NCI-H1436 (cell line): ENCODE measurements at places on chromosomes 3 and 15.
A peak's percentile ranks its signal among the peaks of the same experiment; 100 is the strongest.

GRCh38 chr3:126354776-126355175, 2.4 kb downstream of the KLF15 start:
- DNase-seq, result no peak

- no peak for DNase-seq
Measured at GRCh38 chr3:15405448-15406050, 21.8 kb downstream of the METTL6 start.

DNA sequence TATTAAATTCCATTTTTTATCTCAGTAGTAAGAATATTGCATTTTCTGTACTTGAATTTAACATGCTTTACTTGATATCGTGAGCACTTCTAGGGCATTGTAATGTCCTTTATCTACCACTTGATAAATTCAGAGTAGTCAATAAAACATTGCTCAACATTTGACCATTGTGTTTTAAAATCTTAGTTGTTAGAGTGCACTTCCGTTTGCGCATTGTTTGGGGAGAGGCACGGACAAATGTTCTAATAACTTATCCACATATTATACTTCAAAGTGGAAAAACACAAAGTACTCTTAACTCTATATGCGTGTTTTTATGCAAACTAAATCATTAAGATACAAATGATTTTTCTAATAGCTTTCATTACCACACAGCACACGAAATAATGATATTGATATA, 419 bp downstream of the FAM227B start:
- no peak for DNase-seq

- no peak for DNase-seq
Measured at GRCh38 chr3:8524249-8524648, 22.6 kb downstream of the LMCD1 start.

DNA sequence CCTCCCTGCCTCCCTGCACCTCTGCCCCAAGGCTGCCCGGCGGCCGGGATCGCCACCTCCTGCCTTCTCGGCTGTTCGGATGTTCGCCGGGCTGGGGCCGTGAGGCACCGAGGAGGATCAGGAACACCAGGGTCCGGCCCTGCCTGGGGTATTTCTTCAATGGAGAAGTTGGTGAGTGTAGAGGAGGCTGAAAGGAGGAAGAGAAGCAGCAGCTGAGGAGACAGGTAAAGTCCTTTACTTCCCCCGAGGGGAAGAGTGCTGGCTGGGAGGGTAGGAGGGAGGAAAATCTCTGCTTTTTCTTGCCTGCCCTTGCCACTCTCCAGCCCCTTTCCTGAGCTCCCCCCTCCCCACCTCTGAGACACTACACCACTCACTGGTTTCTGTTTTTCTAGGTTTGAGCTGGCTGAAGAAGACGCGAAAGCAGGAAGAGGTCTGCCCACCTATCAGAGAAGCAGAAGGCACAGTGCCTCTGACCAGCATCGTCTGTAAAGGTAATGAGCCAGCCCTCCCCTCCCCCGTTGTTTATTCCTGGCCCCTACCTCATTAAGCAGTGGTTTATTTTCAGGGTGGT, 519 bp downstream of the ASB7 start:
- DNase-seq, result no peak

GRCh38 chr3:125267460-125267859, 54.9 kb upstream of the SLC12A8 start:
- no peak for DNase-seq

- no peak for DNase-seq
Measured at GRCh38 chr3:135740211-135740610, 225.3 kb upstream of the PPP2R3A start.

DNA sequence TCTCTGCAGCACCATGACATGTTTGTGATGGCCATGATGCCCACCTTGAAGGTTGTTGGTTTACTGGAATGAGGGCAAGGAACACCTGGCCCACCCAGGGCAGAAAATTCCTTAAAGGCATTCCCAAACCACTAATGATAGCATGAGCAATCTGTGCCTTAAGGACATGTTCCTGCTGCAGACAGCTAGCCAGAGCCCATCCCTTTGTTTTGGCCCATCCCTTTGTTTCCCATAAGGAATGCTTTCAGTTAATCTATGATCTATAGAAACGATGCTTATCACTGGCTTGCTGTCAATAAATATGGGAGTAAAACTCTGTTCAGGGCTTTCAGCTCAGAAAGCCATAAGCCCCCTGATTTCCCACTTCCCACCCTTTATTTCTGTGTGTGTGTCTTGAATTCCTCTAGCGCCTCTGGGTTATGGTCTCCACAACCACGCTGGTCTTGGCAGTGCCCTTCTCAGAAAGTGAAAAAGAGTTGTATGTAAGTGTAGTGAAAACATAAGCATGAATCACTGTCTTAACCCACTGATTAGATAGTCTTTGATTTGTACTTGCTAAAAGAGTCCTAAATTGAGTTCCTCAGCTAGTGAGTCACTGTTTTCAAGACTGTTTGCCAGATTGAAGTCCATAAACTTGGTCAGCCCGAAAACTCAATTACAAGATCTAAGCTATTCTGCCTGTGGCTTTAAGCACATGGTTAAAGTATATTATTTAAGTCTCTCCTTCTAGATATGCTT, 19.0 kb upstream of the CCR2 start:
- no peak for DNase-seq

- no peak for DNase-seq
Measured at GRCh38 chr3:159185443-159186050, 383.7 kb downstream of the MFSD1 start.

DNA sequence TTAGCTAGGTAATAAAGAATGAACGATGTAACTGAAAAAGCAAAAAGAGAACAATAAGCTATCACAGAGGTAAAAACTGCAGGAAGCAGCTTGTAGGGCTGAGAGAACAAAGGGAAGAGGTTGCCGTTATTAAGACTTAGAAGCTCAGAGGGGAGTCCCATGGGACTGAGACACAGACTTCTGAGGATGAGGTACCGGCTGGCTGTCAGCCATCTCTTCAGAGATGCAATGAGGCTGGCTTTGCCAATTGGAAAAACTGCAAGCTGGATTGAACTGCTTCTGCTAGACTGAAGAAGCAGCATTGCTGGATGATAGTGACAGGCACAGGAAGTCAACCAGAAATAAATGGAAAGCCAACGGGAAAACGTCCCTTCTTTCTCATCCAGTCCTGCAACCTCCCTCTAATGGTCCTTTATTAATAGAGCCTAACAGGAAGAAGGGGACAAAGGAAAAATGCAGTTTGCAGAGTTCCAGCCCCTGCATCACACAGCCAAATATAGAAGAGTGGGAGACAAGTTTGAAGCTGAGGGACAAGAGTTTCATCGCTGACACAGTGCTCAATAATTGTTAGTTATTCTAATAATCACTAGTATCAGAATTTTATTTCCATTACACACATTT, 21.1 kb upstream of the KLHL6 start:
- DNase-seq, result peak; percentile 75

DNA sequence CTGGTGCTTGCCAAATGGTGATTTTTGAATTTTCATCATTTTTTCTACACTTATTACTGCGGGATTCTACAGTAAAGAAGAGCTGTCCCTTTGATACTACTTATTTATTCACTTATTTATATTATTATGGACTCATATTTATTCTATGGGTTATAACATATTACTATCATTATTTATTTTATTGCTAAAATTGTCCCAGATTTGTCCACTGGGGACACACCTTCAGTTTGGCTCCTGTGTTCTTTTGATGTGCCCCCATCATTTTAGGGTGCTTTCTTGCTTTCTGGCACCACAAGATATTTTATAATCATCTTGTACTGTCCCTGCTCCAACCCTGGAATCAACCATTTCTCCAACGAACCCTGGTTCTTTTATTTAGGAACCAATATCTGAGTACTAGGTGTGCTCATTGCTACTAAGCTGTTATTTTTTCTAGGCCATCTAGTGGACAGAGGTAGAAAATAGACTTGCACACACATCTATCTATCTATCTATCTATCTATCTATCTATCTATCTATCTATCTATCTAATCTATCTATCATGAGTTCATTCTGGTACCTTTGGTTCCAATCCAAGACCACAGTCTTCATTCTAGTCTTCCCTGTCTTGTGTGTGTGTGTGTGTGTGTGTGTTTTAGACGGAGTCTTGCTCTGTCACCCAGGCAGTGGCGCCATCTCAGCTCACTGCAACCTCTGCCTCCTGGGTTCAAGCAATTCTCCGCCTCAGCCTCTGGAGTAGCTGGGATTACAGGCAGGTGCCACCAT, 16.0 kb downstream of the SLC22A14 start:
- DNase-seq, result no peak

- DNase-seq, result no peak
Measured at GRCh38 chr3:187684444-187684843, 14.2 kb upstream of the SST start.

- no peak for DNase-seq
Measured at GRCh38 chr15:61018953-61019352, 210.1 kb downstream of the RORA start.

DNA sequence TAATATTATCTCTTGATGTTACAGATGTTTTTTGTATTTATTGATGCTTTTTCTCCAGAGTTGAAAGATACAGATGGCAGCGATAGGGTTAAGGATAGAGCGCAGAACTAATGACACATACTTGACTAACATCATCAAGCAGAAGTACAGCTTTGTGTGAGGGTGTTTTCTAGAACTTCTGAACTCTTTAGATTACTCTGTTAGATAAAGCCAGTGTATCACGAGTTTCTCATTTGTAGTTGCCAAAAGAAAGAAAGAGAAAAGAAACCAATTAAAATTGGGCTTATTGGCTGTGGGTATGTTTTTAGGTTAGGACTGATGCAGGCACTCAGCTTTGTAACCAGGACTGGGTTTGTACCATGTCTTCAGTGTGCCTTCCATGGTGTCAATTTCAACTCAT, 6.6 kb upstream of the GPR171 start:
- DNase-seq, result no peak

DNA sequence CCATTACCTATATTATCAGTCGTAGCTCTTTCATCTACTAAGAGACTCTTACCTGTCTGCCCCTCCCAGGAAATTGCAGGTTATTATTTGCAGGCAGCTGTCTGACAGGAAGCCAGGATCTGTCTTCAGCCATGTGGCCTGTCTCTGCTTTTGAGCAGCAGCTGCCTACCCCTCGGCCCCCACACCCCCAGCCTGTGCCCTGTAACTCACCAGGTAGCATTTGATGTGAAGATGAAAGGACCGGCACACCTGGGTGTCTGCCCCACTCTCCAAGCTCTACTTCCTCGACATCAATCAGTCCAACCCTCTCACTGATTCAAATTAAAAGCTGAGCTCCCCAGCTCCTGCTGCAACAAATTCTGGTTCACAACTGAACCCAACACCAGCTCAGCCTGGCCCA, 197.2 kb upstream of the CTNNB1 start:
- DNase-seq, result no peak
